ENCODE measurements at places on chromosomes 6 and 20.

DNA sequence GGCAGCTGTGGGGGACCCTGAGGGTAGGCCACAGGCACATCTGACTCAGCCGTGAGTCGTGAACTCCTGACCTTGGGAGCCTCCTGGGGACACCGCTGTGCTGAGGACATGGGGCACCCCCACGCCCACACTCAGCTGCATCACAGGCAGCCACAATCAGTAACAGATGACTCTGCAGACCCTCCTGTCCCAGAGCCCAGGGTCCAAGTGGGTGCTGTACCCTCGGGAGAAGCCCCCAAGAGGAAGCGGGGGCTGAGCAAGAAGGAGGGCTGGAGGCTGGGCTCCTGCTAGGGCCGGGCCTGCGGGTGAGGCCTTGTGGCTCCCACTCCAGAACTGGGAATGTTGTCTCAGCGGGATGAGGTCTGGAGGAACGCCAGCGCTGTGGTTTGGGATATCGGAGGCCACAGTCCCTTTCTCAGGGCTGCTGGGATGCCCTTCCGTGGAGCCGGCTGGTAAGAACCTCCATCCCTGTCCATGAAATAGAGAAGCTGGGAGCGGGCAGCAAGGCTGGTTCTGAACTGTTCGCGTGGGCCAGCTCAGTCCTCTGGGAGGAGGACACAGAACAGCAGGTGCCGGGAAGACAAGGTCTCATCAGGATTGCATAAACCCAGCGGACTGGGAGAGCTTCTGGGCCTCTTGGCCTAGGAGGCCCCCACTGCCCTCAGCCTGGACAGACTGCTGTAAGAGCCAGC, 3.1 kb upstream of the LAMA5 start:
- DNase-seq = peak; percentile 78

- DNase-seq = no peak
These were observed 19.5 kb downstream of the KCNQ2 start for GRCh38 chr20:63452821-63453523.

- peak; percentile 61 for DNase-seq
These were observed 99.0 kb upstream of the FOXQ1 start for GRCh38 chr6:1212919-1213318.

GRCh38 chr20:23009636-23010035, 25.5 kb upstream of the SSTR4 start:
- DNase-seq = no peak

DNA sequence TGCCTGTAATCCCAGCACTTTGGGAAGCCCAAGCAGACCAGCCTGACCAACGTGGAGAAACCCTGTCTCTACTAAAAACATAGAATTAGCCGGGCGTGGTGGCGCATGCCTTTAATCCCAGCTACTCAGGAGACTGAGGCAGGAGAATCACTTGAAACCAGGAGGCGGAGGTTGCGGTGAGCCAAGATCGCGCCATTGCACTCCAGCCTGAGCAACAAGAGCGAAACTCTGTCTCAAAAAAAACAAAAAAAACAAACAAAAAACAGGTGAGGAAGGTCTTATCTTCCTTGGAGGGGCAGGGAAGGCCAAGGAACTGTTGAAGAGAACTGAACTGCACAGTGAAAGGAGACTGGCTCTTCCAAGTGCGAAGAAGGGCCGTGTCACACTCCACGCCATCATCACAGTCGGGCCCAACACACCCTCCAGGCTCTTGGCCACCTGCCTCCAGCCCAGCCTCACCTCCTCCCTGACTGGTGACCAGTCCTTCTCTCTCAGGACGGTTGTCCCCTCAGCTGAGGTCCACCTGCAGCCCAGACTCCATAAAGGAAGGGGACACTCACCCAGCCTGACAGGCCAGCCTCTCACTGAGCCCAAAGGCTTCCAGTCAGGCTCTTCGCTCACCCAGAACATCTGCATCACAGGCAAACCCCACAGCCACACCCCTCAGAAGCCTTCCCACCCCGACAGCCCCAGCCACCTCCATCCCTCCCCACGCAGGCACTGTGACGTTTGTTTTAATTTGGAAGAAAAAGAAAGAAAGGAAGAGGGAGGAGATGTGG, 4.1 kb downstream of the ZC3H12D start:
- DNase-seq = no peak

- no peak for DNase-seq
These were observed 22.6 kb downstream of the SNX9 start for GRCh38 chr6:157845493-157846259.

DNA sequence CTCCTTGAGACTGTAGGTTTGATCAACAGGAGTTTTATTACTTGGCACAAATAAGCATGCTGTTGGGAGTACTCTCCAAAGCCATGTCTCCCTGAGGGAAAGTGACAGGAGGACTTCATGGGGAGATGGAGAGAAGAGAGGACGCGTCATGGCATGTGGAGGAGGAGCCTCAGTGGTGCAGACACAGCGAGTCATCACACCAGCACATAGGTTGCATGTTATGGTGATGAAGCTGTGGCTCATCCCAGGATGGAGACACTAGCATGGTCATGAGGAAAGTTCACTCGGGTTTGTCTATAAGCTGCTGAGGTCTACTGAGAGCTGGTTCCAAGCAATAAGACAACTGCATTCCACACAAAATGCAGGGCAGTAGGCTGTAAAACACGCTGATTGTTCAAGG, 13.2 kb upstream of the SSTR4 start:
- no peak for DNase-seq

DNA sequence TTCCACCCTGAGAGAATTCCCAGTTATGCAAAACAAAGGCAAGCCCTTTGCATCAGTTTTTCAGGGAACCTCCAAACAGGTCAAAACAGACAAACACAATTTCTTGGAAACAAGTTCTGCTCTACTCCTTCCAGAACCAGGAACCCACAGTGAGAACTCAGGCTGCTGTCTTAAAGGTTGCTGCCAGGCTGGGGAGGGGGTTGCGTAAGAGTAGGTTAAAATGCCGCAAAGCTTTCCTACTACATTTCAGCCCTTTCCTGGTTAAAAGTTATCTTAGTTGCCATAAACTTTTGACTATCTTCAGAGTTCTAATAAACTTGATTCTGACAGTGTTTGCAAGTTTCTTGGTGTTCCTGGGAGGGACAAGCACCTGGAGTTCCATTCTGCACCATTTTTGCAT, 33.8 kb downstream of the KPNA5 start:
- no peak for DNase-seq

DNA sequence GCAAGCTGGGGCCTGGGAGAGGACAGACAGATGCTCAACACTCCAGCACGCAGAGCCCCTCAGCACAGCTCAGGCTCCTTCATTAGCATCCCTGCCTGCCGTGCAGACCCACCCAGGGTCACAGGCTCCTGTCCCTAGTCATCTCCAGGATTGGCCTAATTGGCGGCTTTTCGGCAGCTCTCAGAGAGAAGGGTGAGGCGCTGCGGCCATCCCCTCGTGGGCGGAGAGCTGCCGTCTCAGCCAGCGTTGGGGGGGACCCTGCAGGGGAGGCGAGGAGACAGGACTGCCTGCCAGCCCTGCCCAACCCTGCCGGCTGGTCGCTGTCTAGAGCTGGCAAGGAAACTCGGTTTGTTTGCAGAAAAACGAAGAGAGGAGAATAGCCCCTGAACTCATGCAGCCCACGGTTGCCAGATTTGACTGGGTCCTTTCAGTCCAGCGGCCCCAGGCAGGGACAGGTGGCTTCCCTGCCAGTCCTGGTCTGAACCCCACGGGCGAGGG, 26.8 kb downstream of the BHLHE23 start:
- DNase-seq = no peak

DNA sequence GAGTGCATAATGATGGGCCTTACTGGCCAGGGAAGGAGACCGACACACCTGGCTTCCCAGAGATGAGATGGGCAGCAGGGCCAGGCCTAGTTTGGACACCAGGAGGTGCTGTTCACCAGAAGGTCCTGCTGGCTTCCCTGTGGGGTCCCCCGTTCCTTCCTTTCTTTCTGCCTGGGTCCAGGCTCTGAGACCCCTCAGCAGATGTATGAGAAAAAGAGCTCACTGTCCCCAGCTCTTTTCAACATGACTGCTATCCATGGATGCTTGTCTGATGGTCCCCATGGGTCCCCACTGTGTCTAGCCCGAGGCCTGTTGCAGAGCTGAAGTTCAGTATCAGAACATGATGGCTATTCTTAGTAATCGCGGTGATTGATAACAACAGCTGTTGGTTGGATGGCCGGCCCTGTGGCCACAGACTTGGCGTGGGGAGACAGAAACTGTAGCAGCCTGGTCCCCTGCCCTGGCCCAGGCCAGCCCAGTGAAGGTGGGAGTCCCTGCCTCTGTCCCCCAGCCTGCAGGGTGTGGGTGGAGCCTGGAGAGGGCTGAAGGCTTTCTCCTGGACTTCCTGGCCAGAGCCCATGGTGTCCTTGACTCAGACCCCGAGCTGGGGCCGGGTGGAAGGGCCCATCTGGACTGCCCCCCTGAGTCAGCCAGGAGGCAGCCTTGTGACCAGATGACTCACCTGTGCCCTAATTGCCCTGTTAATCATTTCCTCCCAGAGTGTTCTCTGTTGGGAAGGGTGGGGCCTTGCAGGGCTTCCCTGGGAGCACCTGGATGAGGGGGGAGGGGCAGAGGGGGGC, 9.9 kb upstream of the BAK1 start:
- peak; percentile 87 for DNase-seq

DNA sequence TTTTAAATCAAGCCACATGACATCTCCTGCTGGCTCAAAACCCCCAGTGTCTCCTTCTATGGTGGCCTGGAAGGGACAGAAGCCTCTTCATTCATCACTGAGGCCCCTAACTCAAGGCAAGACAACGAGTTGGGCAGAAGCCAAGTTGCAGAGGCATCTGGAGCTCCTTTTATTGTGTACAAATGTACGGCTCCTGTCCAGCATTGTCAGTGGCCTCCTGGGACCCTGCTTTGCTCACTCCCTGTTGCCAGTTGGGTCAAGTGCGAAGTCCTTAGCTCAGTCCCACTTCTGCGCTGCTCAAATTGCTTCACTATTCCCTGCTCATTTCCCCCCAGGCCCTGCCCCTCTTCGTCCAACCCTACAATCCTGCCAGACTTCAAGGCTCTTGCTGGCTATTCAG, 181.2 kb upstream of the PMEPA1 start:
- DNase-seq = no peak

GRCh38 chr6:95243053-95243452, 334.3 kb upstream of the MANEA start:
- DNase-seq = no peak

DNA sequence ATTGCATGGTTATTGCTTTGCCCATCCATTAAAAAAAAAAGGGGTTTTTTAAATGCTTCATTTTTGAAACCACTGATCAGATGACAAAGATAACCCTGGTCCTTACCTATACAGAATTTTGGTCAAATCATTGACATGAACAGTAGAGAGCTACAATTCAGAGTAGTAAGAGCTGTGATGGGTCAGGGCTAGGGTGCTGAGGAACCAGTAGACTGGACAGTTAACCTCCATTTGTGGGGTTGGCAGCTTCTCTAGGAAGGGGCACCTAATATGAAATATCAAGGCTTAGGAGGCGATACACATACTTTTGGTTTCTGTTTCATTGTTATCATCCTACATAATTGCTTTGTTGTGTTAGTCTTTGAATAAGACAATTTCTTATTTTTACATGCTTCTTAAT, 55.1 kb downstream of the ORC3 start:
- no peak for DNase-seq

DNA sequence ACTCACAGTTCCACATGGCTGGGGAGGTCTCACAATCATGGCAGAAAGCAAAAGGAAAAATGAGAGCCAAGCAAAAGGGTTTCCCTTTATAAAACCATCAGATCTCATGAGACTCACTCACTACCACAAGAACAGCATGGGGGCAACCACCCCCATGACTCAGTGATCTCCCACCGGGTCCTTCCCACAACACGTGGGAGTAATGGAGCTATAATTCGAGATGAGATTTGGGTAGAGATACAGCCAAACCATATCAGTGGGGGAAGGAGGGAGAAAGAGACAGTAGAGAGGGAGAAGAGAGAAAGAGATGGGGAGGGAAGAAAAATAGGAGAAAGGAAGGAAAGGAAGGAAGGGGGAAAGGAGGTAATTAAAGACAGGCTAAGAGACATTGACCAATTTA, 30.1 kb downstream of the GMDS start:
- peak; percentile 86 for DNase-seq

DNA sequence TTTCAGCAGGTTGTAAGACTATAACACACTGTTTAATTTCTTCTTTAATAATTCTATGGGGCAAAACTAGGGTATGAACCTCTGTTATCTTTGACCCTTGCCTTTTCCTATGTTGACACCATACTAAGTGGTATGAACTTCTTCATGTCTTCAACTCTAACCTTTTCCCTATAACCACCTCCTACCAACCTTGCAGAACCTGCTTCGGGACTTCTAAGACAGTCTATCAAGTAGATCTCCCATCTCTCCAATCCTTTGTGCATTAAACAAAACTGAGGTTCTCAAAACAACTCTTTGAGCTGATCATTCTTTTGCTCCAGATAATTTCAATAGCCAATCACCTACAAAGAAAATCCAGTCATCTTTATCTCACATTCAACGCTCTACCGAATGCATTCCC, 23.4 kb downstream of the SNAP91 start:
- no peak for DNase-seq

DNA sequence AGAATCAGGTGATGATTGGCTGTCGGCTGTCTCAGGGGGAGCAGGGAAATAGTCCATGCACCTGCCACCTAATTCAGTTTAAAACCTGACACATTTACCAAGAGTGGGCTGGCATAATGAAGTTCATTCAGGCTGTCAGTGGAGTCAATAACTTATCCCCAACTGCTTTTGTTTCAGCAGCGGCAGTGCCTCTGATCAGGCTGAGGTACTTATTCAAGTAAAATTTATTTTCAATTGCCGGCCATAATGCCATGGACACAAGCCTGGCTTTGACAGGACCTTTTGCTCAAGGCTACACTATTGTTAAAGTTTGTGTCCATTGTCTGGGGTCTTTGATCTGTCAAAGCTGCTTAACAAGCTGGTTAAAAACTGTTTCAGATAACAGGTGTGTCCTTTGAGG, 20.6 kb downstream of the OLIG3 start:
- DNase-seq = no peak

- DNase-seq = no peak
These were observed 744 bp downstream of the KIF25 start for GRCh38 chr6:167998215-167998614.

- DNase-seq = no peak
These were observed 18.3 kb downstream of the CAPN11 start for GRCh38 chr6:44176762-44177509.

DNA sequence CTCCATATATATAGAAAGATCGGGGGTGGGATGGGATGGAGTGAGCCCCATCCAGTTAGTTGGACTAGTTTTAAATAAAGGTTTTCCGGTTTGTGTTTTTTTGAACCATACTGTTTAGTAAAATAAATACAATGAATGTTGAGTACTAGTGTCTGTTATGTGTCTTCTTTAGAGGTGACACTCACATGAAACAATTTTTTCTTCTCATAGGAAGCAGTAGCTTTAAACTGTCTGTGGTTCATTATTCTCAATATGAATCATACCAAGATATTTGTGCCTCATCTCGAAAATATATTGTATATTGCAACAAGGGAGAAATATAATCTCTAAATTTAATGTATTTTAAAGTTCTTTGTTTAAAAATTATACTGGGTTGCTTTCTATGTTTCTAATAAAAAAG, 33.4 kb downstream of the HSF2 start:
- no peak for DNase-seq

DNA sequence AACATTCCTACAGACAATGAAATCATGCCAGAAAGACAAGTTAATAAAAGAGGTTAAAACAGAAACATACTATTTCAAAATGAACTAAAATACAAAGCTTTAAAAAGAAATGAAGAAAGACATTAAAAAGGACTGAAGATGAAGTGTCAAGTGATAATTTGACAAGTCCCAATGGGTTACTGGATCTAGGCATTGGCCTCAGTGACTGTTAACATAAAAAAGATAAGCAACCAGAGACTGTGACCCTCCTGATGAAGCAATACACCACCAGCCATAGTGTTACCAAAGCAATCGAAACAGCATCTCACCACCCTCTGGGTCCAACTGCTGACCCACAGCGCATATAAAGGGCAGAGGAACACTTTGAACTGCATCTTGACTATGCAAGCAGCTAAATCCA, 130.3 kb downstream of the FIG4 start:
- no peak for DNase-seq

Data from astrocyte of the spinal cord (primary cell).